Activated T-cell treated with anti-CD3 and anti-CD28 coated beads, Interleukin-2, amount 50 U/mL, for 1 hour (primary cell): ENCODE measurements at places on chromosomes 16 and 17.

DNA sequence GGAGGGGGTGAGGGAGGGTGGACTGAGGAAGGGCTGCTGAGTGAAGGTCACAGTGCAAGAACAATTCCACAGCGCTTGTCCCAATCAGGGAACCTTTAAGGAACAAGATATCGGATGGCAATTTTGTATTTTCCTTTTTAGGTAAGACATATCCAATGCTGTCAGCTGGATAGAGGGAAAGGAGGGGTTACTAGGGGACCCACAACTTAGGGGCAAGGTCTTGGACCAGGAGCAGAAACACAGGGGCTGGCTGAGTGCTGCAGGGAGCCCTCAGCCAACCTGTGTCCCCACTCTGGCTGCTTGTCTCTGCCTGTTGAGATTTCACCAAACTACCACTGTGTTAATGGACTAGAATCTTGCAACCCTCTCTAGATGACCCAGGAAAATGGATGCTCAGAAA, 47.6 kb downstream of the AKAP1 start:
- DNase-seq = no peak

DNA sequence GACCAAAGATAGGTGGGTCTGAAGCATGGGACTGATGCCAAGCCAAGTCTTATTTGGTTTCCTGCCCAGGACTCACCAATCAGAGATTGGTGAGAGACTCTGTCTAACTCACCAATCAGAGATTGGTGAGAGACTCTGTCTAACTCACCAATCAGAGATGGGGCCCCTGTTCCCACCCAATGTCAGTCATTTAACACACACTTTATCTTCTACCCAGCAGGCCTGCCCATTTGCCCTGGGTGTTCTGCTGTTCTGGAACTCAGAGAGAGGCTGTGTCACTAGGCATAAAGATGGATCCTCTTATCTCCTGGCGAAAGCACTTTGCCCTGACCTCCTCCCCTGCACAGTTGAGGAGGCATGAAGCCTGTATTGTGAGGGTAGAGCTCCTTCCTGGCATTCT, 5.4 kb upstream of the RHOT1 start:
- no peak for DNase-seq

DNA sequence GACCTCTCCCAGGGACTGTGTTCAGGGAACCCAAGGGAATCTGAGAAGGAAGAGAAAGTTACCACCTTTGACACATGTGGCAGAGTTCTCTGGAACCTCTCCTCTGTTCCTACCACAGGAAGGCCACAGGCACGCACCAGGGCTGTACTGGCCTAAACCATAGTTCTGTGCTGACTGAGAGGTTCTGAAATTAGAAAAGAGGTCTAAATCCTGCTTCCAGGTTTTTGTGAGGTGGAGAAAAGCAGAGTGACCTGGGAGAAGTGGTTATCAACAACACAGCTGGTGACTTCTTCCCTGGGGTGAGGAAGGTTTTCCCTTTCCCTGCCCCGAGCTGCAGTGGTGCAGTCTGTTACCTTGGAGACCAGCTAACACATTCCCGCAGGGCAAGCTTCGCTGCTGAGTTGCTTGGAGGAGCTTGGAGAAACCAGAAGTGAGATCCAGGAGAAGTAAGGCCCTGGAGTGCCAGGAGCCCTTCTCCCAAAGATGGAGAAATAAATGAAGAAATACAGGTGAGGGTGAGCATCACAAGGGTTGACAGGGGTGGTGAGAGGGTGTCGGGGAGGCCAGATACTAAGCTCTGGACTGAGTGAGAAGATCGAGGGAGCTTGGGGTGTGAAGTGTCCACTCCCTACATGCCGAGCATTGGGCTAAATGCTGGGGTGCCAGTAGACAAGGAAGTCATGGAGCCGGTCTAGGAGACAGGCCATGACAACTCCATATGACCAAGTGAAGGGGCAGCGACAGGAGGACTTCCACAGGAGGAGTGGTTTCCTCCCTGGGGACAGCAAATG, at the start of gene VWA3A:
Gene VWA3A, plus strand, starts transcription at position 399 of the 791 bp plus-strand sequence. Its CDS starts 97 bp downstream, at position 496.
- no peak for DNase-seq

DNA sequence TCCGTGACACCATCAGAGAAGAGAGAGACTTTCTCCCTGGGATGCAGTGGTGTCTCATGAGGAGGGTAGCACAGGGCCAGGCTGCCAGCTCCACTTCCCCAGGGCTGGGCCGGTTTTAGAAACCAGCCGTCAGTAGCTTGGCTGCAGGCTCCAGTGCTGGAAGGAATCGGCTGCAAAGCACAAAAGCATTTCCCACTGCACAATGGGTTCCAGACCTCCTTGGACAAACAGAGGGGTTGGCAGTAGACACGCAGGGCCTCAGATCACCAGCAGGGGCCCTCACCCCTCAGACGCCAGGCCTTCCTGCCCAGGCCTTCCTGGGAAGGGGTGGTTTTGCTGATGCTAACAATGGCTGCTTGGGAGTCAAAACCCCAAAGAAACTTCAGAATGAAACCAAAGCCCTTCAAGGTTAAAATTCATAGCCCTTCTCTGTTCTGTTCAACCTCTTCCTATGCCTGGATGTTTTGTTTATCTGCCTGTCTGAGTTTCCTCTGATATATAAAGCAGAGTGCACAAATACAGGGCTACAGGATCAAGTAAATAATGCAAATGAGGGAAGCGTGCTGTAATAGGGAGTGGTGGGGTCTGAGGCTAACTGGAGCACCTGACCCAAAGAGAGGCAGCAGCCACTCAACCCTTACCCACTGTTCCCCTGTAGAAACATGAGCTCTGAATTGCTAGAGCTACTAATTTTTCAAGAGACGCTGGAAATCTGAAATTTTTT, 26.2 kb downstream of the TEKT5 start:
- no peak for DNase-seq

- DNase-seq = no peak
Observed at GRCh38 chr16:76913046-76913445, 277.9 kb upstream of the MON1B start.

DNA sequence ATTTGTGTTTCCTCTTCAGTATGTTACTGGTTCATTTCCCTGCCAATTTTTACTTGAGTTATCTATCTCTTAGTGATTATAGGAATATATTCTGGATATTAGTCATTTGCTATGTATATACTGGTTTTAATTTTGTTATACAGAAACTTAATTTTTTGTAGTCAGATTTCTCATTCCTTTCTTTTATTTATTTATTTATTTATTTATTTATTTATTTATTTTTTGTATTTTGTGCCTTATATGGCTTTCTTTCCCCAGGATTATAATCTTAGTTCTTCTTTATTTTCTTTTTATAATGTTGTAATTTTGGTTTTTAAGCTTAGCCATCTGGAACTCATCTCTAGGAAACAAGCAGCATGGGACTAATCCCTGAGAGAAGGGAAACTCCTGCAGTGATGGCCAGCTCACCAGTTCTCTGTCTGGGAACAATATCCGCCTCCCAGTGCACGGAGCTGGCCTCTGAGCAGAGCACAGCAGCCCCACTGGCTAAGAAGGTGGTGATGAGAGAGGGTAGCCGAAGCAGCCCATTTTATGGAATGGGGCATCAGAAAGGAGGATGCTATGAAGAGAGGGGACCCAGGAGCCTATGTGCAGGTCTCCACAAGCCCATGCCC, 54.5 kb upstream of the ADORA2B start:
- no peak for DNase-seq

- no peak for DNase-seq
Observed at GRCh38 chr16:10536814-10537389, 43.5 kb downstream of the EMP2 start.

DNA sequence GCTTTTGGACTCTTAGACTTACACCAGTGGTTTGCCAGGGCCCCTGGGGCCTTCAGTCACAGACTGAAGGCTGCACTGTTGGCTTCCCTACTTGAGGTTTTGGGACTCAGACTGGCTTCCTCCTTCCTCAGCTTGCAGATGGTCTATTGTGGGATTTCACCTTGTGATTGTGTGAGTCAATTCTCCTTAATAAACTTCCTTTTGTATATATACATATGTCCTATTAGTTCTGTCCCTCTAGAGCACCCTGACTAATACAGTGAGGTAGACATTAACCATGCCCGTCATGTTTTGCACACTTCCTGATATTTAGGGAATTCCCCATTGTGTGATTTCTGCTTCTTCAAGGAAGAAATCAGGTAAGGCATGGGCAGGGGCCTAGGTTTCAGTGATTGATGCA, 147.8 kb upstream of the CA10 start:
- no peak for DNase-seq

DNA sequence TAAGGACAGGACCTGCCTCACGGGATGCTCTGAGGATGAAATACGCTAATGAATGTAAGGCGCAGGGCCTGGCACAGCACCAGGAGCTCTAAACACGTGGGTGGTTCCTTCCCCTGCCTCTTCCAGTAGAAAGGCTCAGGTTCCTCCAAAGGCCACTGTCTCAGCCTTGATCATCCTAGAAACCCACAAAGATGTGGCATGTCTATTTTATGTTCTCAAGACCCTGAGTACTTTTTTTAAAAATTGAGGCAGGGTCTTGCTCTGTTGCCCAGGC, 17.0 kb upstream of the MEAK7 start:
- no peak for DNase-seq
